ENCODE measurements at places on chromosomes 13 and 19.
A peak's percentile ranks its signal among the peaks of the same experiment; 100 is the strongest.

DNA sequence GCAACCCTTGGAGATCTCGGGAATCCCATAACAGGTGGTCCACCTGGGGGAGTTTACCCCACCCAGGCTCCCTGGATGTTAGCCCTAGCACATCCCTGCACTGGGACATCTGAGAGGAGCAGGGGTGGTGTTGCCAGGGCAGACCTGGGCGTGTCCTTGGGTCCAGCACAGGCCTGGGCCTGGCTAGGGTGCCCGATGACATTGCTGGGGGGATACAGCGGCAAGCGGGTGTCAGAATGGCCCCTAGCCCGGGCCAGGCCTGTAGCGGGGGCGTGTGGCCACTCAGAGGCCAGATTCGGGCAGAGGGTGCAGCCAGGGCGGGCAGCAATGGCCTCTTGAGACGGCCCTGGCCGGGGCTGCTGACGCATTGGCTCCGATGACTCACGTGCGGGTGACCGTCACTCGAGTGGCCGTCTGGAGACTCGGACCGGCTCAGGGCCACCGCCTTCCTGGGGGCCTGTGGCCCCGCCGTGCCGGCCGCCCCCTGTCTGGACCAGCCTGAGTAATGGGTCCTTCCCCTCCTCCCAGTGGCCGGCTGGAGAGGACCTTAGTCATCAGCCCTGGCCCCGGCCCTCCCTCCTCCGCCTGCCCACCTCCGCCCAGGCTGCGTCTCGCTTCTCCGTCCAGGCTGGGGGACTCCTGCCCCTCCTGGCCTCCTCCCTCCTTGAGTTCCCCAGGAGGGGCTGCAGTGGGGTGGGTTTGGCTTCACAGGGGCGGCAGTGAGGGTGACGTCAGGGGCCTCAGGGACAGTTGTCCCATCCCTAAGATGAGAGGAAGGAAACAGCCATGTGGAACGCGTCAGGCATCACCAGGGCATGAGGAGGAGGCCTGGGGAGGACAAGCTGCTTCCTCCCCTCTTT is 23.2 kb upstream of the CRTC1 start:
- DNase-seq, result peak; percentile 74

DNA sequence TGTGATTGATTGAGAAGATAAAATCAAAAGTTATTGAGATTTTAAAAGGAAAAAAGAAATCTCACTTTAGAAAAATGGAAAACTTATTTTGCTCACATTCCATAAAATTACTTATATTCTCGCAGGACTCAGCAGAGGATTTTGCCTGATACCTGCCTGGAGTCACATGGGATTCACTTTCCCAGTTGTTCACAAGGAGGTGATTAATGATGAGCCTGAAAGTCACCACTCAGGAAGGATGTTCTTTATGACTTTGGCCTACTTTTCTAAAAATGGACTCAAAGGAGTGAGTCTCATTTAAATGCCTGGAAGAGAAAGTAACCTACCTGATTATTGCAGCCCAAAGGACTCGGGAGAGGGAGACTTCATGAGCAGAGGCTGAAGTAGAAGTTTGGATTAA is 34.5 kb upstream of the FAM216B start:
- no peak for DNase-seq

- no peak for DNase-seq
Measured at GRCh38 chr19:41906271-41906670, 22.0 kb downstream of the ERFL start.

DNA sequence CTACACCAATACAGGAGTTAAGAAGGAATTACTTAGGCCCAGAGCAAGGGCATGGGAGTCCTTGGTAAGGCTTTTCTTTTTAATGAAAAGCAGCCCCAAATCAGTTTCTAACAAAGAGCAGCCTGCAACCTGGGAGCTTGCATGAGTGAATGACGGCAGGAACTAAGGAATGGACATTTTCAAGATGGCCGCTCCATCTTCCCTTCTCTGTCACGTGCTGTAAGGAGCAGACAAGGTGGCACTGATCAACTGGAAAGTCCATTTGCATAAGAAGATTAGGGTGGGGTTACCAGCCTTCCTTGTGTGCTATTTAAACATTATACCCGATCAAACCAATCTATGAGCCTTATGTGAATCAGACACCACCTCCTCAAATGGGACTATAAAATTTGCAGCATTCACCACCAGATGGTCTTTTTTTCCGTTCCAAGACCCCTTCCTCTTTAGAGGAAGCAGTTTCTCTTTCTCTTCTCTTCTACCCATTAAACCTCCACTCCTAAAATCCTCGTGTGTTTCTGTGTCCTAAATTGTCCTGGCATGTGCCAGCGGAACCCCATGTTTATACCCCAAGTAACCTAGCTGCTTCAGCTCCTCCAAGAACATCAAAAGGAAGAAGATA is 2.8 kb upstream of the SIGLECL1 start:
- DNase-seq, result no peak

- peak; percentile 65 for DNase-seq
Measured at GRCh38 chr19:35868172-35868822, at the start of gene APLP1. APLP1 (plus strand) TSS chr19:35868574; CDS start chr19:35868637, 63 bp downstream.

GRCh38 chr19:42203700-42204099 is 13.8 kb downstream of the DEDD2 start:
- no peak for DNase-seq
